NCI-H1694 treated with DMSO at 0.1 percent for 48 hours (cell line): ENCODE measurements at places on chromosomes 6 and 20.

- DNase-seq = no peak
These were observed 162.9 kb upstream of the CEP162 start for GRCh38 chr6:84390334-84390733.

DNA sequence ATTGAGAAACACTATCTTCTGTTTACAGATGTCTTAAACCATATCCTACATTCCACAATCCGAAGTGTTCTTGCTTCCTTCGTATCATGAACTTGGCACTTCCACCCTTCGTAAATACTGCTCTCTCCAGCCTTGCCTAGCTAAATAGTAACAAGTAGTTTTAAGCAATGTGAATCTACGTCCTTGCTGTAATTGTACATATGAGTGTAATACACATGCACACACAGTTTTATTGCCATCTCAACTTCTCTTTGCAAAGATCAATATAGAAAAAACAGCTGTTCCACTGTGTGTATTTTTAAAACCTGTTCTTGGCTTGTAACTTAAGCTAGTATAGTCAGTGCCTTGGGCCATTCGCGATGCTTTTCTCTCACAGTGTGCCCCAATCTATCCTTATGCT is 1524.7 kb downstream of the GRIK2 start:
- no peak for DNase-seq

- DNase-seq = no peak
These were observed 17.8 kb downstream of the TOMM34 start for GRCh38 chr20:44942264-44942973.

GRCh38 chr6:137370871-137371633 is 123.1 kb downstream of the OLIG3 start:
- DNase-seq = no peak

DNA sequence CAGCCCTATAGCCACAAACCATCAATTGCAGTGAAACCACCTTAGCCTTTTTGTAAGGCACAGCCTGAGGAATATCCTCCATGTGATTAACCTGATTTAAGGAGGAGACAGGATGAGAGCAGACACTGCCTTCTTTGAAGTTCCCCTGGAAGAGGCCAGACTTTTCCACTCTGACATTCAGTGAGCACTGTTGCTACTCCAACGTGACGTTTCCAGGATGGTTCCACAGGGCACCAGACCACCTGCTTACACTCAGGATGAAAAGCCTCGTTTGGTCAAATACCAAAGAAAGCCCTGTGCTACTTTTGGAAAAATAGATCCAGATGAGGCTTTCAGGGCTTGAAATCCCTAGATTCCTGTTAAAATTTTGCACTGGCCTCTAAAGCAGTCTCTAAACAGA is 1102.1 kb upstream of the FLRT3 start:
- DNase-seq = no peak

- no peak for DNase-seq
These were observed 8.5 kb upstream of the SLCO4A1 start for GRCh38 chr20:62633598-62634329.

GRCh38 chr6:44275749-44276648 is 5.7 kb downstream of the TMEM151B start:
- DNase-seq = no peak

DNA sequence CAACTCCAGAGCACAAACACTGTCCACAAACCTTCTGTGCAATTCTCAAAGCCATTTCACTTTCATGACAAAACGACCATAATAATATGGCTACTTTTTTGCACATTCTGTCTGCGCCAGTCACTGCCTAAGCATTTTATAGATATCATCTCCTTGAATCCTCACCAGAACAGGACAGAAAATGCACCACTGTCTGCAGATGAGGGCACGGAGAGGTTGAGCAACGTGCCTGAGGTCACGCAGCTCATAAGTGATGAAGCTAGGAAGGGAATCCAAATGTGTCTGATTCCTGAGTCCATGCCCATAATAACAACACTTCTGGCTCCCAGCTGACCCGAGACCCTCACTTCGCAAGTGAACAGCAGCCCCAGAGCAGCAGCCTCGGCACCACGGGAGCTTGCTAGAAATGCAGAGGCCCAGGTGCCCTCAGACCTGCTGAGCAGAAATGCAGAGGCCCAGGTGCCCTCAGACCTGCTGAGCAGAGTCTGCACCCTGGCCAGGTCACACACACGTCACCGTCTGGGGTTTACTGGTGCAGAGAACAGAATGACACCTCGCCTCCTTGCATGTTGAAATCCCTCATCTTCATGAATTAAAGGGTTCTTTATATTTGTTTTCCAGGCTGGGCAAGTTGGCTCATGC is 265.2 kb downstream of the BMP7 start:
- no peak for DNase-seq

DNA sequence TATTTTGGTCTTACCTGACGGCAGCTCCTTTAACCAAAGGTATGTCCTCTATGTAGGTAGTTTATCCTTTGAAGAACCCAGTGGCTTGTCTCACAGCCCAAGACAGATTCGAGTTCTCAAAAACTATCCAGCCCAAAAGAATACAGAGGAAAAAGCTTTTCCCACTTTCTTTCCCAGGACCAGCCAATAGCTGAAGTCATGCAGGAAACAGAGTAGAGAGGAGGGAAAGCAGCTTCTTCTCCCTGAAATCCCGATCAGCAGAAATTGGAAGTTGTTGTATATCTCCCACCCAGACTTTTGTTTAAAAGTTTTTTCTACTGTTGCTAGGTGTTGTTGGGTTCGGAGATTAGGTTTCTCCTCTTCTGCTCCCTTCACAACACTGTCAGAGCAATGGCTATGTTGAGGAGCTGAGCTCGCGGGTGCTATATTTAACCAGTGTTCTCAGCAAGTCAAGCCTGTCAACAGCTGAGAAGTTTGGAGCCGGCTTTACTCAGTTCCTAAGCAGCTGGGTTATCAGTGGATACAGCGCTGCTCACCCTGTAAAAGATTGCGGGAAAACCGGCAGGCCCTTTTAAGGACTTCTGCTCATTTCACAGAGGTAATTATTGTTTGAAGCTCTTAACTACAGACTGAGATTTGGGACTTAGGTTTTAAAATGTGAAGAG is at the start of gene FILIP1:
TSS of gene FILIP1 (minus strand) at position 401 of the 665 bp plus-strand sequence. CDS start 78,828 bp downstream, outside the sequence.
- no peak for DNase-seq

DNA sequence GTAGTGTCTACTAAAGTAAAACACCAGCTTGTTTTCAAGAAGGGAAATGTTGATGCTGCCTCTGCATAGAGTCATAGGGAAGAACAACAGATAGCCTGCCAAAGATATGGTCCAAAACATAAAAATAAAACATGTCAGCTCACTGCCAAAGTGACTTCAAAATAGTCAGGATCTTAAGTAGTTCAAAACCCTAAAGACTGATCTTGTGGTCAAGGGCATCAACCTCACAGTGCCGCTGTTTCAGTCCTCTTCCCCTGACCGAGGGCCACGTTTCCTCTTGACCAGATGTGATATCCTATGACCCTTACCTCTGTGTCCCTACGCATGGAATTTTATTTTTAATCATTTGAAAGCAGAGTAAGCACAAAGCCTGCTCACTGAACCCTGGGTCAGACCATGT is 104.2 kb upstream of the CNKSR3 start:
- DNase-seq = no peak

DNA sequence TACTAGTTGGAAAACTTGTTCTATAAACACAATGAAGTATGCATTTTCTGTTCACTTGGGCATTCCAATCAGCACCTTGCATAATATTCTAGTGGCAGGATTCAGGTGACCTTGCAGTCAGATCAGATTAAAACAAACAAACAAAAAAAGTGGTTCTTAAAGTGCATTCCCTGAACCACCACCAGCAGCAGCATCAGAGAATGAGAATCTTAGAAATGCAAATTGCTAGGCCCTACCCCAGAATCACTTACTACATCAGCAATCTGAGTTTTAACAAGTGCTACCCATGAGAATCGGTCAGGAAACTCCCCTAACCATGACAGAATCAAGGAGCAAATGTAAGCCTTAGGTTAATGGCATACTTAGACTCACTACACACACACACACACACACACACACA is 41.7 kb downstream of the SNAP25 start:
- no peak for DNase-seq

GRCh38 chr6:134766497-134766896 is 183.4 kb downstream of the ALDH8A1 start:
- DNase-seq = no peak

DNA sequence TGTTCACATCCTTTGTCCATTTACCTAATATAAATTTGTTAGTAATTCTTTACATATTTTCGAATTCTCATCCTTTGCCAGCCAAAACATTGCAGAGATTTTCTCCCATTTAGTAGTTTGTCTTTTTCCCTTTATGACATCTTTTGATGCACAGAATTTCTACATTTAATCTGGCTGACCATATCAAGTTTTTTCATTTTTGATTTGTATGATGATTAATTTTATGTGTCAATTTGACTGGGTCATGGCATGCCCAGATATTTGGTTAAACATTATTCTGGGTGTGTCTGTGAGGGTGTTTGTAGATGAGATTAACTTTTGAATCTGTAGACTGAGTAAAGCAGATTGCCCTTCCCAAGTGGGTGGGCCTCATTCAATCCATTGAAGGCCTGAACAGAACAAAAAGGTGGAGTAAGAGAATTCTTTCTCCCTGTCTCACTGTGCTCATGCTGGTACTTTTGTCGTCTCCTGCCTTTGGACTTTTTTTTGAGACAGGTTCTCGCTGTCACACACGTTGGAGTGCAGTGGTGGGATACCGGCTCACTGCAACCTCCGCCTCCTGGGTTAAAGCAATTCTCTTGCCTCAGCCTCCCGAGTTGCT is 72.1 kb upstream of the EPB41L1 start:
- DNase-seq = no peak

GRCh38 chr6:84515067-84515466 is 249.3 kb downstream of the TBX18 start:
- DNase-seq = no peak

- DNase-seq = no peak
These were observed 84.9 kb upstream of the SCAF8 start for GRCh38 chr6:154648188-154648887.

GRCh38 chr6:74510878-74511277 is 695.0 kb downstream of the COL12A1 start:
- no peak for DNase-seq

DNA sequence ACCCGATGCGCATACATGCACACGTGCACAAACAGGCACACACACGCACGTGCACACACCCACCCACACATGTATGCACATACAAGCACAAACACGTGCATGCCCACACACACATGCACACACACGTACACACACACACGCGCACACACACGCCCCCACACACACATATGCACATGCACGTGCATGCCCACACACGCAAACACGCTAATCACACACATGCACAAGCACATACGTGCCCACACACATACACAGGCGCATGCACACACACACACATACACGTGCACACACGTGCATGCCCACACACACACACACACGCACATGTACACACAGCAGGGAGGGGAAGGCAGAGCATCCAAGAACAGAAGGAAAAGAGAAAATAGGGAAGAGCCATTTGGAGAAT is 26.8 kb upstream of the CHRNA4 start:
- no peak for DNase-seq

- DNase-seq = no peak
These were observed 143.2 kb downstream of the CEBPB start for GRCh38 chr20:50333812-50334211.

DNA sequence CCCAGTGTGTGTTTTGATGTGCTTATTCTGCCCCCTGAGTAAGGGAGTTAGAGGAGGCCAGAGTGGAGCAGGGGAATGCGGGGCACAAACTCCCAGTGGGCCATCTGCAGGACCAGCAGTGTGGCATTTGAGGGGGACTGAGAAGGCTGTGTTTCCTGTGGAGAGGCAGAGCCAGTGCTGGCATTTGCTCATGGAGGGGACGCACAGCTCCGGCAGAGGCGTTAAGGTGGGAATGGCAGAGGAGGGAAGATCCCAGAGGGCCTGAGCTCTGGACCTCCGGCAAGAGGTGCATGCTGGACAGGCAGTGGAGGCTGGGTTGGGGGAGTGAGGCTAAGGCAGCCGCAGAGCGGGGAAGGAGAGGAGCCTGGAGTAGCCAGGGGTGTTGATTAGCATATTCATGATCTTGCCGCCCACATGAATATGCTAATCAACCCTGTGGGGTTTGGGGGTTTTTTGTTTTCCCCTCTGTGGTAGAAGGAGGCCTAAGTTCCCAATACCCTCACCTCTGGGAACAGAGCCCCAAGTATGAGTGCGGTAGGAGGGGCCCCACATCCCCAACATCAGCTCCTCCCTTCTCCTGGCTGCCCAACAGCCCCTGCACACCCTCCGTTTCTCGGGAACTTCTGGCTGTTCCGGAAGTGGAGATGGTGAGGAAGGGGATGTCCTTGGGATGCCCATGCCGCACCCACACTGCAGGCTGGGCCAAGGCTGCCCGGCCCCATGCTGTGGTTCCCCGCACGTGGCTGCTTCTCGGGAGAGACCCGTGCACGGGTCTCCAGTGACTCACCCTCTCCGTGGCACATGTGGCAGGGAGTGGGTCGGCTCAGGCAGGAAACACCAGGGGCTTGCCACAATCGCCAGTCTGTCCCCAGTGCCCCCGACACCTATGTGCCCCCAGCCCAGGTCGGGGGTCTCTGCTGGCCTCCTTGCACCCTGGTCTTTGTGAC is 33.8 kb downstream of the DLGAP4 start:
- DNase-seq = no peak

- no peak for DNase-seq
These were observed 32.9 kb downstream of the SIRPA start for GRCh38 chr20:1928154-1928553.

- DNase-seq = no peak
These were observed 100.4 kb downstream of the AFG1L start for GRCh38 chr6:108395297-108395696.

- no peak for DNase-seq
These were observed 8.4 kb upstream of the CST9 start for GRCh38 chr20:23614163-23614562.

DNA sequence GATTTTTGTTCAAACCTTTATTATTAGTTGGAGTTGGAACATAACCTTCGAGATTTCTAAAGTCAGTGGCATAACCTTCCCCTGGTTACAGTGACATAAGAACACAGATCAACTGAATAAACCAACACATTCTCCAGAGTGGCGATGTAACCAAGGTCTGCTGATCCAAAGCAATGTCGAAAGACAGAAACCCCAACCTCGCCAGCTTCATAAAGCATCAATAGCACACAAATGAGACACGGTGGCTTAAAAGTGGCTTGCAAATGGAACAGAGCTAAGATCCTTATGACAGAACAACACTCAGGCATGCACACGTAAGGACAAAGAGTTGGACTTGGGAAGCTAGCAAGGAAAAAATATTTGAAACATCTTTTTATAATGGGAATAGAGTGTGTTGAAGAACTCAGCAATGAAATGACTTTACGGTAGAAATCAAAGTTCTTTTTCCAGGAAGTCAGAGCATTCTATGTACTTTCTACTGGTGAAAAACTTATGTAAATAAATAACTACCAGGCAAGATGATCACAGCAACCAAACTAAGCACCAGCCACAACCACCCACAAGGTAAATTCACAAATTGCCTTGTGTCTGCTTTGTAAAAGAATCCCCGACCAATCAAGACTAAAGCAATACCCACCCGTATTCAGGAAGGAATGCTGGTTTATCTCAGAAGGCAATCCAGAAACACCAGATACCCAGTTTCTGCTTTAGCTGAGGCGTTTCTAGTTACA is 61.0 kb upstream of the NHSL1 start:
- DNase-seq = no peak
